ENCODE measurements at places on chromosomes 13 and 19.

DNA sequence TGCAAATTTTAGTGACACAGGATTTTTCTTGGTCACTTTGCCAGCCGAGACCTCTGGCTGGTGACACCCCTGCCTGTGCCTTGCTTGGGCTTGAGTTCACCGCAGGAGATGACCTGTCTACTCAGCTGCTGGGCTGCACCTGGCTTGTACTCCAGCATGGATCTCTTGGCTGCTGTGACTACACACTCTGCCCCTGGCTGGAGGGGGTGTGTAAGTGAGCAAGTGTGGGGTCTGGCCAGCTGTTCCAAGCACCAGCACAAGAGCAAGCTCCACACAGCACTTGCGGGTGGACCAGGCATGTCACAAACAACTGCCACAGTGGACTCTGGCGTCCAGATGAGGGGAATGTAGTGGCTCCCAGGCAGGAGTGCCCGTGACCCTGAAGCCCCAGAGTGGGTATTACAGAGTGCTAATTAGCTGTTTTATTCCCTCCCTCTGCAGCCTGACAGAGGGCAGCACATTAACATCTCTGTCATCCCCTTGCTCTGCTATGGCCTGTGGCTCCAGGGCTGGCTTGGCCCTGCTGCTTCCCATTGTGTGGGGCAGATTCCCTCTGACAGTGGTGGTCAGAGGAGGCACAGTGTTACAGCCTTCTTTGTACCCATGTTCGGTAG lies 1387.2 kb downstream of the OLFM4 start:
- DNase-seq, result no peak

- no peak for DNase-seq
These were observed 65.9 kb downstream of the ZNF429 start for GRCh38 chr19:21571316-21571715.

DNA sequence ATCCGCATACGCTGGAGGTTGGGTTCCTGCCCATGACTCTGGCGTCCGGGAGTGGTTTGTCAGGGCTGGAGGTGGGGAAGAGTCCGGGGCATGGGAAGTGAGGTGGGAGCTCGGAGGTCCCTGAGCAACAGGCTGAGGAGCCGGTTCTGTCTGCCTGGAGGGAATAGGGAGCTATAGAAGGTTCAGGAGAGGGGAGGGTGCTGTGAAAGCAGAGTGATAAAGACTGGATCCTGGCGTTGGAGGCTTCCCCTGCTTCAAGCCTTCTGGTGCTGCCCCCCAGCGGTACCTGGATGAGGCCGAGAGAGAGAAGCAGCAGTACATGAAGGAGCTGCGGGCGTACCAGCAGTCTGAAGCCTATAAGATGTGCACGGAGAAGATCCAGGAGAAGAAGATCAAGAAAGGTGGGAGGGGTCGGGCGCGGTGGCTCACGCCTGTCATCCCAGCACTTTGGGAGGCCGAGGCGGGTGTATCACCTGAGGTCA lies 2.6 kb downstream of the HMG20B start:
- no peak for DNase-seq

- DNase-seq, result no peak
These were observed 26.5 kb downstream of the CD177 start for GRCh38 chr19:43380008-43380407.

- no peak for DNase-seq
These were observed 375.4 kb upstream of the SLITRK6 start for GRCh38 chr13:86174622-86175021.

DNA sequence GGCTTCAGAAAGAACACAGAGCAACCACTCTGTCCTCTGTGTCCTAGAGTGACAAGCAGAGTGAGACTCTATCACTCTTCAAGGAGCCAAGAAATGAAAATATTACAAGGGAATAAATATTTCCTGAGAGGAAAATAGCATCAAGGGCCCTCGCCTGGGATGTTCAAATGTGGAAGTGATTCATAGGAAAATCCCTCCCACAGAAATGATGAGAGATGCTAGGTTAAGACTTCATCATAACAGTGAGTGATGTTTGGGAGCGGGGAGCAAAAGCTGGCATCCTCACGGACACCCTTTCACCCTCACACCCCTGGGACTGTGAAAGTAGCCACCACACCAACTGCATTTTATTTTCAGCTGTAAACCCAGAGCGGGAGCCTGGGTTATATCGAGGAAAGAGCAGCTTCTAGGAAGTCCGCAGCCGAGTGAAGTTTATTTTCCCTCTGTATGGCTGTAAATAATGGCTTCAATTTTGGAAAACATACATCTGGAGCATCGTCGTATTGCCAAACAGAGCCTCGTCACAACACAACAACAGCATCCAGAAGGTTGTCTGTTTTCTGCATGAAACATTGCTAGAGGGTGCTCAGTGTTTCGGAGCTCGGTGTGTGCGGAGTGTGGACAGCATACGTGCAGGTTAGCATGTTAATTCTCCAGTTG lies 54.8 kb downstream of the DLEU7 start:
- no peak for DNase-seq

DNA sequence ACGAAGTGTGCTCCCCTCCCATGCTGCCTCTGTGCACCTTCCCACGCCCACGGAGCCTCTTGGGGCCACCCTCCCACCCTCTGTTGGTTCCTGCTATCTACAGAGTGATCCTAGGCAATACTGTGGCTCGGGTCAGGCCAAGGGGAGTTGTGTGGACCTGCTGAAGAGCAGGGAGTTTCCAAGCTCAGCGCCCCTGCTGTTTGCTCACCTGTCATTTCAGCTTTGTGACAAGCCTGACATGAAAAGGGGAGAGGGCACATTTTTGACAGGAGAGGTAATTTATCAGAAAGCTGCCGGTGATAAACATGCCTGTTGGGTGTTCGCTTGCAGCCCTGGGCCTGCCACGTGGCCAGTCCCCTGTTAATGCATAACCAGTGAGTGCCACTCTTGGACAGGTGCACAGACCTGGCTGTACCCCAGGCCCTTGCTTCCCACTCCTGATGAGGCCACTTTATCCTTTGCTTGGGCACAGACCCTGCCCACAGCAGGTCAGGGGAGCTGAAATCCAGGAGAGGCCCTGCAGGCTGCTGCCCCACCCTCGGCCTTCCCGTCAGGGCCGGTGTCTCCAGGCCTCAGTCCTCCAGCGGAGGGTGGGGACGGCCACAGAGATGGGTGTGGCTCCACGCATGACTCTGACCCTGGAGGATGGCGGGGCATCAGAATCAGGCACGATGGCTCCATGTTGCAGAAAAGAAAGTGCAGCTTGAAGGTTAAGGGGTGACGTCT lies 201.5 kb upstream of the GPR12 start:
- DNase-seq, result no peak

DNA sequence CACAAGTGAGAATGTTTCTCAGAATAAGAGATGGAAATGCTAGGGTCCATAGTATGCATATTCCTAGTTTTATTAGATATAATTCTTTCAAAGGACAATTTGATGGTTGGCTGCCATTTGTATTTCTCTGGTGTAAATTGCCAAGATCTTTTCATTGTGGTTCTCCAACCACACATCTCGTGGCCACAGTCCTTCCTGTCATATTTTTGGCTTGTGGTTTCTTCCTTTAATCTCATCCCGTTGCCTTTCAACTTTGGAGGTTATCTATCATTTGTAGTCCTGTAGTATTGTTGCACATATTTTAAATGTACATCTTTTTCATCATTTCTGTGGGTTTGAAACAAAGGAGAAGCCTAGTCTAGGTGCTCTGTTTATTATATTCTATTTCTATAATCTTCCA lies 61.2 kb downstream of the WASF3 start:
- no peak for DNase-seq

GRCh38 chr13:20461860-20462532 lies 63.7 kb downstream of the CRYL1 start:
- no peak for DNase-seq

- DNase-seq, result no peak
These were observed 18.5 kb upstream of the LPAR6 start for GRCh38 chr13:48431431-48431830.

DNA sequence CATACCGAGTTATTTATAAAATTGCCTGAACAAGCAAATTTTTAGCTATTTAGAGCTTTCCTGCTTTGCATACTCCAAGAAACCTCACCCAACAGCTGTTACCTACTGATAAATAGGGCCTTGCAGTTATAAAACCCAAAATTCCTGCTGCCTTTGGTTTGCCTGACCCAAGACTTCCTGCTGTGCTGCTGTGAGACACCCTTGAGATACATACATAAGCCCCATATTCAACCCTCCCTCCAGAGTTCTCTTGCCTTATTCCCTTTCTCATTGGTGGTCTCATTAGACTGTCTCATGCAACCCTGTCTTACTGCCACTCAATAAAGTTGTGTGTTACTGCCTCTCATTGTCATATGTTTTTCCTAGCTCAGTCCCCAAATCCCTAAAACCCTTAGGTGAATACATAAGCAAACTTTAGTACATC lies 677.6 kb downstream of the UQCRFS1 start:
- DNase-seq, result no peak

DNA sequence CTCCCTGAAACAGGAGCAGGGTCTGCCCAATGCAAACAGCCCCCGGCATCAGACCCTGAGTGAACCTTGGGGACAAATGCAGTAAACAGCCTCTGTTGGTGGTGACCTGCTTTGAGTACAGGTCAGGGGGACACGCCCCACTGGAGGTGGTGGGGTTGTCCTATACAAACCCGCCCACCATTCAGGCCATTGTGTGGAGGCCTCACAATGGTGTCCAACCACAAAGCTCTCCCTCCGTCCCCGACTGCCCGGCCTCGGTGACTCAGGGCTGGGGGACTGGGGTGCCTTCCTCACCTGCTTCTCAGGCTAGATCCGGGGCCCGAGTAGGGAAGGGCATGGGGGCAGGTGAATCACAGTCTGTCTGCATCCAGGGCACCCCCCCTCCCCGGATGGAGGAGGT lies 1.5 kb downstream of the MUC16 start:
- no peak for DNase-seq

GRCh38 chr13:67229481-67230403 lies at the start of gene PCDH9:
Gene PCDH9 (minus strand): TSS chr13:67230336. CDS start chr13:67228440, 1,896 bp downstream.
- no peak for DNase-seq

DNA sequence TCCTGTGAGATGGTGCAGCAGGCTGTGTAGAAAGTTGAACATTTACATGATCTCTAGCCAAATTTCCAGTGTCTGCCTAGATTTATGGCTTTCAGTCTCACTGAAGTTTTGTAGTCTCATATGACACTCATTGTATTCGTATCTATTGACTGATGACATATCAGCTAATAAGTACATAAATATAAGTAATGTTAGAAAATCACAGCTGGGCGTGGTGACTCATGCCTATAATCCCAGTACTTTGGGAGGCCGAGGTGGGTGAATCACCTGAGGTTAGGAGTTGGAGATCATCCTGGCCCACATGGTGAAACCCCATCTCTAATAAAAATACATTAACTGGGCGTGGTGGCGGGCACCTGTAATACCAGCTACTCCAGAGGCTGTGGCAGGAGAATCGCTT lies 54.7 kb upstream of the HTR2A start:
- DNase-seq, result no peak

GRCh38 chr19:43799502-43800142 lies 2.6 kb downstream of the LYPD5 start:
- DNase-seq, result no peak

- DNase-seq, result no peak
These were observed 757 bp downstream of the FBN3 start for GRCh38 chr19:8148410-8149260.

GRCh38 chr13:110220471-110220870 lies 86.5 kb downstream of the COL4A1 start:
- DNase-seq, result no peak

- DNase-seq, result no peak
These were observed 933 bp downstream of the TFPT start for GRCh38 chr19:54114340-54115108.

- no peak for DNase-seq
These were observed 633 bp downstream of the SHISA7 start for GRCh38 chr19:55442372-55442961.

DNA sequence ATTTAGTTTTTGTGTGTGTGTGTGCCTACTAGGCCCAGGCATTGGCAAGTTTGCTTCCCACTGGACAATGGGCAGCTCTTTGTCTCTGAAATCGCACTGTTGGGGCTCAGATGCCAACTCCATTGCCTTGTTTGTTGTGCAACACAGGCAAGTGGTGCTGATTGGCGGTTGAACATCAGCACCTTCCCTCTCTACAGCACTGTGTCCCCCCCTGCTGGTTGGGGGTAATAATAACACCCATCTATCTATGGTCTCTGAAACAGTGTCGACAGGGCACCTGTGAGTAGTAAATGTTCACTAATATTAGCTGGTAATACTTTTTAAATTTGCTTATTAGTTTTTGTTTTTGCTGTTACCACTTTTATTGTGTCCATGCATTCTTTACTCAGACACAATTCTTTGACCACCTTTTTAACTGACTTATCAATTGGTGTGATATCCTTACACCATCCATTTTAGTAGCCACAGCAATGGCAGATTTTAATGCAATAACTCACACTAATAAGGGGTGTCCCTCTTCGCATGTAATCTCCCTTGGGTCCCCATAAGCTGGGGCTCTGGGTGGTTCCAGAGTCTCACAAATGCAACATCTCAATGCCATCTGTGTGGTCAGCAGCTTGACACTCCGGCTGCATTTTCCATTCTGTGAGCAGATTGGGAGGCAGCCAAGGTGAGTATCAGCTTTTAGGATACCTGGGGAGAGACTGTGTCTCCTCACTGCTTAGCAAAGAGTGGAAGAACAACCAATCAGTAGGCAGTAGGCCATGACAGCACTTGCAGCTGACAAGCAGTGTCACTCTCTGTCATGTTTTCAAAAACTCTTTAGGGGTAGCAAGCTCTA lies 47.7 kb upstream of the UQCRFS1 start:
- no peak for DNase-seq

DNA sequence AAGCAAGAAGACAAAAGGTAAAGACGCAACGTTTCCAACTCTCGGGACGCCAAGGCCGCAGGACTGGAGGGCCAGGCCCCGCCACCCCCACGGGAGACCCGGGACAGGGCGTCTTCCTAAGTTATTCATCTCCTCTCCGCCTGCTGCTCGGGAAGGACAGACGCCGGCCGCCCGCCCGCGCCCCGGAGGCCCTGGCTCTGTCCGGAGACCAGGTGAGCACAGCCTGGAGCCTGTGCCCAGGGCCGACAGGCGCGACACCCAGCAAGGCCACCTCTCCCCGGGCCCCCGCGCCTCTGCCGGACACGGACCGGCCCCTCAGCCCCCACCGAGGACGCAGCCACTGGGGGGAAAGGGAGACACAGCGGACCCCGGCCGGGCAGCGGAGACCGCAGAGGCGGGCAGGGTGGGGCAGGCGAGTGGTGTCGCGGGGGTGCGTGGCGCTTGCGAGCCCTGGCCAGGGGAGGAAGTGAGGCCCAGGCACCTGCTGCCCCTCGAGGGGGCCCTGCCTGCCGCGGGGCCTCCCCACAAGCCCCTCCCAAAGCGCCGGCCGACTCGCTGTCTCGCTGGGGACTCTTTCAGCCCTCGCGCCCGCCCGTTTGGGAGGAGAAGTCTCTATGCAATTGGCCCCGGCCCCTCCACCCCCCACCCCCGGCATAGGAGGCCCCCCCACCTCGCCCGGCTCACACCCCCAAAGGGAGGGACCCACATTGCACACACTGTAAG lies 17.2 kb downstream of the SMIM24 start:
- no peak for DNase-seq

DNA sequence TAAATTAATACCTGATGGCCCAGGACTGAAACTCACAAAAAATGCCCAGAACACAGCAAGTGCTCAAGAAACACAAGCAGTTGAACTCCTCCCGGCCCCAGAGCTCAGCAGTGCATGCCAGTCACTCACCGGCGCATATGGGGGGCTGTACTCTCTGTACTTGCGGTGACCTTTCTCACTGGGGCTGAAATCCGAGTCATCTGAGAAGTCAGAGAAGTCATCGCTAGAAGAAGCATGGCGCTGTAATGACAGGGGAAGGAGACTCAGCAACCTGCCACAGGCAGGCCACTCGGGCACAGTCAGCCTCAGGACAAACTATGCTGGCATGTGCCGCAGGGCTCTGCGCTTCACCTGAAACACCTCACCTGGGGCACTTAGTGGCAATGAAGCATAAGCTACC lies 19.7 kb downstream of the ZC3H4 start:
- no peak for DNase-seq

Data from stimulated activated CD8-positive, alpha-beta memory T cell treated with anti-CD3 and anti-CD28 coated beads, Interleukin-7, amount 100 ng/mL, for 1 hour (primary cell).